Tibial nerve (tissue), 4 donors: ENCODE measurements at places on chromosomes 2 and 18. TPM values are rescaled to one million over a fixed set of nuclear protein-coding genes. Genes with fewer than 3 reads are reported as not detected.

GRCh38 chr2:137969876-137970275 is 5.6 kb downstream of the HNMT start:
- no peaks in the 10 kb centered on the region for H3K36me3 ChIP-seq
- H3K4me1 ChIP-seq, result peaks cover 27% of the 10 kb centered on the region
- peak overlapping the region; percentile 4 for H3K27ac ChIP-seq
- DNase-seq, result no peak
- H3K27me3 ChIP-seq, result no peaks in the 10 kb centered on the region

DNA sequence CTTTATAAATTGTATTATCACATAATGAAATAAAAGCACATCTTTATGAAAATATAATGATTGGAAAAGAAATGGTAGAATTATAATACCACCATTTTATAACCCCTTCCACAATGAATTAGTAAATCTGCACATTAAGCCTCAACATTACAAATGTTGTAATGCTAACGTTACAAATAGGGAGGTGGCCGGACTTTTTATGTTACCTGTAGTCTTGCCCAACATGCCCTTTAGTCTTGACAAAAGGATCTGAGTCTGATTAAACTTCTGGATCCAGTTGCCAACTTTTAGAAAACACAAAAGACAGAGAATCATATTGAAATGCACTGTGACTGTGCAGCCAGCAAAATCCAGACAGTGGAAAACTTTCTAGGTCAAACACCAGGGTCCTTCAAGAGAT is 617.3 kb downstream of the KCNJ3 start:
- no peak for DNase-seq
- H3K4me1 ChIP-seq, result no peaks in the 10 kb centered on the region
- H3K36me3 ChIP-seq, result no peaks in the 10 kb centered on the region

Gene CCDC178
- total RNA-seq, result 2.4 TPM

Gene KCNG2
- 0.84 TPM for total RNA-seq

Gene ABCG5
- total RNA-seq, result not detected
